ENCODE measurements at places on chromosomes 4 and X.
A peak's percentile ranks its signal among the peaks of the same experiment; 100 is the strongest.

DNA sequence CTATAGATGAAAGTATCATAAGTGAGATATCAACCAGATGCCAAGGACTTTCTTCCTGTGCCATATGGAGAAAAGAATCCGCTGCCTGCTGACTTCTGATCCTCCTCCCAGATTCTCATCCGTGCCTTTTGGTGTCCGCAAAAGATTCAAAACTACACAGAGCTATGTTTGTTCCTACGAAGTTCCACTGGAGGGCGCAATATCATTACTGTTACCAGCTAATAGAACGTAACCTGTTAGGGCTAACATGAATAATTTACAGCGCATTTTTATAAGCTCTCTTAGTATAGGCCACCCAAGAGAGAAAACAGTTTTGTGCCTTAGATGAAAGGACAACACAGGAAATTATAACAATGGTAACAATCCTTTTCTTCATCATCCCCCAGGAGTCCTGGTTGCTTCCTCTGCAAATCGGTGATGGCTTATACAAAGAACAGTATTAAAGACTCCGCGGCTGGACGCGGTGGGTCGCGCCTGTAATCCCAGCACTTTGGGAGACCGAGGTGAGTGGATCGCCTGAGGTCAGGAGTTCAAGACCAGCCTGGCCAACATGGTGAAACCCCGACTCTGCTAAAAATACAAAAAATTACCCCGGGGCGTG lies 22.8 kb upstream of the CENPVL3 start:
- DNase-seq, result peak; percentile 55

GRCh38 chr4:182575225-182575624 lies 332.0 kb downstream of the TENM3 start:
- no peak for DNase-seq

DNA sequence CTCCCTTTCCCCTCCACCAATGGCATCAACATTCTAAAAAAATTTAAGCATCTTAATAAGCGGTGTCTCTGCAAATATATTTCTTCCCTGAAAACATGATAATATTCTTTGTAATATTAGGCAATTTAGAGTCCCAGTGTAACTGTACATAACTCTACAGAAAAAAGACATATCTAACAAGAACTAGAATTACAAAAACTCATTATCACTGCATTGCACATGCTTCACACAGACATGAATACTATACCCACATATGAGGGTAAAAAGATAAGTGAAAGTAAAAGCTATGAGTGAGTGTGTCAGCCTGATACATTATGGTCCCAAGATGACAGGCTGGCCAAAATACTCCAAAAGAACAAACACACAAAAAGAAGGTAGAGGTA lies 2.4 kb upstream of the FGB start:
- DNase-seq, result no peak

DNA sequence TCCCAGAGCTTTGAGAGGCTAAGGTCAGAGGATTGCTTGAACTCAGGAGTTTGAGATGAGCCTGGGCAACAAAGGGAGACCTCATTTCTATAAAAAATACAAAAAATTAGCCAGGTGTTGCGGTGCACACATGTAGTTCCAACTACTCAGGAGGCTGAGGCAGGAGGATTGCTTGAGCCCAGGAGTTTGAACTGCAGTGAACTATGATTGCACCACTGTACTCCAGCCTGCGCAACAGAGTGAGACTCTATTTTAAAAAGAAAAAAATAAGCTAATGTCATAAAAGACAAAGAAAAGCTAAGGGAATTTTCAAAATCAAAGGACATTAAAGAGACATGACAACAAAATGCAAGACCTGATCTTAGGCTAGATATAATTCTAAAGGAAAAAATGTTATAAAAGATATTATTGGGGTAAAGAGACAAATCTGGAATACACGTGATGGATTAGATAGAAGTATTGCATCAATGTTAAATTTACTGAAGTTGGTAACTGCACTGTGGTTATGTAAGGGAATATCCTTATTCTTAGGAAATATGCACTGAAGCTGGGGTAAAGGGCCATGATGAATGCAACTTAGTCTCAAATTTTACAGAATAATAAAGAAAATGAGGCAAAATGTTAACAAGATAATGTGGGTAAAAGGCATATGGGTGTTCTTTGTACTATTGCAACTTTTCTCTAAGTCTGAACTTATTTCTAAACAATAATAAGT lies 75.2 kb downstream of the SPRY1 start:
- no peak for DNase-seq

GRCh38 chr4:2878346-2878745 lies 34.7 kb downstream of the ADD1 start:
- DNase-seq, result no peak

DNA sequence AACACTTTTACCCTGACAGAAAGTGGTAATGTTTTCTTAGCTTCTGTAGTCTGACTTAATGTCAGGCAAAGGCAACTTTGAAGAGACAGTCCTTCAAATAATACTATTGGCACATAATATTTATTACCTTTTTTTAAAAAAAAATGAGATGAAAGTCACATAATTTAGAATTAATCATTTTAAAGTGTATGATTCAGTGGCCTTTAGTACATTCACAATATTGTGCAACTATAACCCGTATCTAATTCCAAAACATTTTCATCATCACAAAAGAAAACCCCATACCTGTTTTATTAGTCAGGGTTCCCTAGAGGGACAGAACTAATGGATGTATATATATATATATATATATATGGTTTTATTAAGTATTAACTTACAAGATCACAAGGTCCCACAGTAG lies 94.8 kb upstream of the TEX13A start:
- DNase-seq, result no peak

GRCh38 chrX:44063606-44064005 lies 90.4 kb upstream of the NDP start:
- no peak for DNase-seq

DNA sequence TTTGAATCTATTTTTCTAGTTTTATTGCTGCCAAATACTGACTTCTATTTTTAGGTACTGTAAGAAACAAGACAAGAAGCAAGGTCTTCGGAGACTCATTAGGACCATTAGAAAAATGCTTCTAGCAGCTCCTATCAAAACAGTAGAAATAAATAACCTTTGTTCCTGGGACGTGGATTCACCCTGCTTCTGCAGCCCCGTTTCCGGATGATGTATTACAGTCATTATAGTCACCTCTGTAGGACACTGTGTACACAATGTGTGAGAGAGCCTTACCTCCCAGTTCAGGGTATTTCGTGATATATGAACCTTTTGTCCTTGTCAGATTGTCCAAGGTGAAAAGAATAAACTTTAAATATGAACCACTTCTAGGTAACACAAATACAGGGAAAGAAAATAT lies 484.0 kb upstream of the TECRL start:
- DNase-seq, result no peak

- DNase-seq, result no peak
These were observed 130.1 kb downstream of the DCHS2 start for GRCh38 chr4:154361450-154361849.

GRCh38 chr4:185202984-185203485 lies 765 bp downstream of the CFAP97 start:
- DNase-seq, result no peak

- DNase-seq, result no peak
These were observed 207.0 kb upstream of the PDE5A start for GRCh38 chr4:119835613-119835910.

DNA sequence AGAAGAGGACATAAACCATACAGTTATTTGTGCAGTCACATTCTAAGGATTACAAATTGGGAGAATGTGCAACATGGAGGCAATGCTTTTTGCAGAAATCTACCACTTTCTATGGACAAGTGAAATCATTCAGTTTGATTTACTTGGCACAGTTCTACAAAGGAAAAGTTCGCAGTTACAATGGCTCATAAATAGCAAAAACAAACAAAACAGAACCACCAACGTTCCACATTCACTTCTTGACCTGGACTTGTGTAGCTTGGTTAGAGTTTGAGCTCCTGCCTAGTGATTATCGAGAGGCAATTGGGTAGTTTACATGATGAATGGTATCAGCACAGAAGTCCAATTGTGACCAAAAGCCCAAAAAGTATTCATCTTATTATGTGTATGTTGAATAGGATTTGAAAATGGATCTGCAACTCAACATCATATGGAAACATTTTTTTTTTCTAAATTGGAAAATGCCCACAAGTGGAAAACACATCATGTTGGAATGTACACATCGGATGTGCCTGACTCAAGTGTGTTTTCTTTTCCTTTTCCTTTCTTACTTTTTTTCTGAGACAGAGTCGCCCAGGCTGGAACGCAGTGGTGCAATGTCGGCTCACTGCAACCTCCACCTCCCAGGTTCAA lies 123.8 kb downstream of the LUZP4 start:
- no peak for DNase-seq

- no peak for DNase-seq
These were observed 161.4 kb downstream of the SPRY1 start for GRCh38 chr4:123557857-123558536.

DNA sequence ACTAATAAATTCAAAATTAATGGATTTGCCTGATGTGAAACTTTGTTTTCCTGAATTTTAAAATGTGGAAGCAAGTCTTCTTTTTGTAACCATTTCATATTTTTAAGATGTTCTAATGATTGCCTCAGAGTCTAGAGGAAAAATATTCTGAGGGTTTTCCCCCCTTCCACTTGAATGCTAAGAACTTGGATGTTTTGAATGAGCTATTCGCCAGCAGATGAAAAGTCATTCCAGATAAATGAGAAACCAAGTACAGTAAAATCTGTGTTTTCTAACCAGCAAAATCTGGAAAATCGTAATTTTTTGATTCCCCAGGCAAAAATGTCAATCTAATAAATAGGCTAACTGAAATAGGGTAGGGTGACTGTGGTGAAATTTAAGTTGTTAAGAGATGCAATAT lies 45.6 kb downstream of the SLIT2 start:
- DNase-seq, result no peak

DNA sequence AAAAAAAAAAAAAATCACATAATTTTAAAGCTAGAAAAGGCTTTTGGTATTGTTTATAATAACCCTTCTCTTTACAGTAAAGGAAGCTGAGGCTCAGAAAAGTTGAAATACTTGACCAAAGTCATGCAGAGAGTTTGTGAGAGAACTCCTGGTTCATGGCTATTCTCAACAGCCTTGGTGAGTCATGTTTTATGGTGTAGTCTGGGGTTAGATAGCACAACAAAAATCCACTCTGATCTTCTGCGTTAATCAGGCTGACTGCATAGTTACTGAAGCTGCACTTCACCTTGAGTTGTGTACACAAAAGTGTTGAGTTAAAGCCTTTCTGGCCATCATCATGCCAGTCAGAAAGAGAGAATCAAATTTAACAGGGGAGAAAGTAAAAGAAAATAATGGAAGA lies 19.3 kb upstream of the SFRP2 start:
- DNase-seq, result no peak

- DNase-seq, result no peak
These were observed 141.7 kb downstream of the HHIP start for GRCh38 chr4:144787365-144788258.

- no peak for DNase-seq
These were observed 8.6 kb downstream of the APEX2 start for GRCh38 chrX:55008571-55009358.

DNA sequence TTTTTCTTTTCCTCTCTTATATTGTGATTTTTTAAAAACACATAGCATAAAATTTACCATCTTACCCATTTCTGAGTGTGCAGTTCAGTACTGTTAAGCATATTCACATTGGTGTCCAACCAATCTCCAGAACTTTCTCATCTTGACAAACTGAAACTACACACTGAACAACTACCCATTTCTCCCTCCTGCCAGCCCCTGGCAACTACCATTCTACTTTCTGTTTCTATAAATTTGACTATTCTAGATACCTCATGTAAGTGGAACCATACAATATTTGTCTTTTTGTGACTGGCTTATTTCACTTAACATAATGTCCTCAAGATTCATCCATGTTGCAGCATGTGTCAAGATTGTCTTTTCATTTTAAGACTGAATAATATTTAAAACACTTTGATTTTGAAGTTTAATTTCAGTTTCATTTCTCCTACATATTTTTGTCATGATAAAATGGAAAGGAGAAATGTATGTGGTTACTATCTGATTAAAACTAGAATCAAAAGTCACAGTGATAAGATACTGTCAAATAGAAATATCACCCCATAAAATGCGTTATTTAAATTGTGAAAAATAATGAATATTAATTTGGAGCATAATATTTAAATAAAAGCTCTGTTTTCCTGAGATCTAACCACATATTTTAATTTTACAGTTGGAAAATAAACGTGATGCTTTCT lies 122.8 kb downstream of the DIPK2B start:
- DNase-seq, result no peak

DNA sequence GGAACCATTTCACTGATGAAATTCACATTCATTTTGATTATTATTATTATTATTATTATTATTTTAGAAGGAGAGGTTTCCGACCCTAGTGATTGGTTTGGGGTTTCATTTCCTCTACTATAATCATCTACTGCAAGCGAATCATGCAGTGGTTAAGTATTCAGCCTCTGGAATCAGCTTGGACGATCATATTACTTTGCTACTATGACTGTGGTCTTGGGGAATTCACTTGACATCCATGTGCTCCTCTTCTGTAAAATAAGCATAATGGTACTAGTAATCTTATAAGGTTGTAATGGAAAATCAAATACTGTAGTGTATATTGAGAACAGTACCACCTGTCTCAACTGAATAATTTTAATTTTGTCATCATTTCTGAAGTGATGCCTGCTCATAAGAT lies 132.1 kb upstream of the SLC4A4 start:
- no peak for DNase-seq

- no peak for DNase-seq
These were observed 2.7 kb downstream of the N4BP2 start for GRCh38 chr4:40059362-40059761.

- DNase-seq, result no peak
These were observed 24.5 kb downstream of the TMSB4X start for GRCh38 chrX:12999422-12999821.

GRCh38 chr4:18636001-18636585 lies 614.5 kb upstream of the LCORL start:
- no peak for DNase-seq

GRCh38 chrX:46200413-46200812 lies 344.8 kb downstream of the ZNF674 start:
- DNase-seq, result no peak

DNA sequence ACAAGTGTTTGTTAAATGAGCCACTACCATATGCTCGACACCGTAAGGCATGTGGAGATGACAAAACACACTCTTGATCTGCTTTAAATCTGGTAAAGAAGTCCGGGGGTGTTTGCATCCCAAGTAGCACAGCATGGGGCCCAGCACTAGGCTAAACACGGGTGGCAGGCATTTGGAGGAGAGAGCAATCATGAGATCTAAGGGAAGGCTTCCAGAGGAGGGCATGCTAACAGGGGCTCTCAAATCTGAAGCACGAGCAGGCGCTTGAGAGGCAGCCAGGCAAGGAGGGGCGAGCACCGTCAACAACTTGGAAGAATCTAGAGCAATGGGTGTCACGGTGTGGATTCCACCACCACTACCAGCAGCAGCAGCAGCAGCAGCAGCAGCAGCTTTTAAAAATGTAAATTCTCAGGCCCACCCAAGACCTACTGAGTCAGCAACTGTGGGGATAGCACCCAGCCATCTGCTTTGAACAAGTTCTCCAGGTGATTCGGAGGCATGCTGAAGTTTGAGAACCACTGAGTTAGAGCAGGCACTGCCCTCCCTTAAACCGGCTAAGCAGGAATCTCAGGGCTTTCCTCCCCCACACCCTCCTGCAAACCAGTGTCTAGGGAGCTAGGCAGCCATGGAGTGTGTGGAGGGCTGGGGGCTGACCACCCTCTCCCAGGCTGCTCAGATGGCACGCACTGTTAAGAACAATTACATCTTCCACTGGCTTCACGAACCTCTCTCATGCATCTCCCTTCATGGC lies 70.2 kb upstream of the MAP3K15 start:
- DNase-seq, result no peak

GRCh38 chrX:73468376-73468775 lies 21.5 kb downstream of the CDX4 start:
- DNase-seq, result no peak

Measured in NCI-H748 treated with DMSO at 0.1 percent for 48 hours (cell line).